AG10803 (cell line): ENCODE measurements at places on chromosomes 12 and 14.

DNA sequence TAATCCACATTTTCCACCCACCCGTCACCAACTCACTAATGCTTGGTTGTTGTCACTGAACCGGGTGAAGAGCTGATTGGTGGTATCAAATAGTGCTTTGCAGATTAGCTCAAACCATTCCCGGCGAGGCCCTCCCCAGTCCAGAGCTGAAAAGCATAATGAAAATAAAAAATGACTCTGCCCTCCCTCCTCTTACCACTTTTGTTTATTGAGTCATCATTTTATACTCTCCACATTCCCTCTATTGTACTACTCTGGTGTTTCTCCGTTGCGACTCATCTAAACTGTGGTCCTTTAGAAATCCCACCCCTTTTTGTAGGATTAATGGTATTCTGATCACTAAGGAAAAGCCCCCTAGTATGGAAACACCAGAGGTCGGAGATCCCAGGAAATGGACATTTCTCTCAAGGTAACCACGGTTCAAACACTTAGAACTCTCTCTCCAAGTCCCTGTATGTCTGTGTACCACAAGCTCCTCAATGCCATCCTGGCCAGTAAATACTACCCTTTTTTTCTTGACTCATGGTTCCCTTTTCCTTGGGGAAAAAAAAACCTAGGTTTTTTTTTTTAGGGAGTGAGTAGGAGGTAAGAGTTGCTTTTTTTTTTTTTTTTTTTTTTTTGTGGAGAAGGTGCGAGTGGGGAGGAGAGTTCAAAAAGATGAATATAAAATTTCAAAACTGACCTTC, 42.0 kb downstream of the AREL1 start:
- no peak for DNase-seq

- no peak for DNase-seq
Observed at GRCh38 chr14:77605392-77605972, 11.0 kb downstream of the SPTLC2 start.

DNA sequence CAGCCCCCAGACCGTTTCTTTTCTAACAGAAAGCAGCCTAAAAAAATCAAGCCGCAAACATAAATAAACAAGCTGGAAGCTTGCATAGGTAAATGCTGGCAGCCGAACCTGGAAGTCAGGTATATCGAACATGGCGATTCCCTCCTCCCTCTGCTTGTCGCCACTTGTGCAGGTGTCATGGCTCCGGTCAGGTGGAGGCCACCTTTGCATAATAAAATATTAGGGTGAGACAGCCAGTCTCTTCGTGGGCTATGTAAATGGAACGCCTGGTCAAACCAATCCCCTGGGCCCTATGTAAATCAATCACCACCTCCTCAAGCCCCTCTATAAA, 223.9 kb upstream of the DAAM1 start:
- DNase-seq = no peak

- DNase-seq = no peak
Observed at GRCh38 chr12:64781280-64782190, 22.3 kb upstream of the GNS start.

DNA sequence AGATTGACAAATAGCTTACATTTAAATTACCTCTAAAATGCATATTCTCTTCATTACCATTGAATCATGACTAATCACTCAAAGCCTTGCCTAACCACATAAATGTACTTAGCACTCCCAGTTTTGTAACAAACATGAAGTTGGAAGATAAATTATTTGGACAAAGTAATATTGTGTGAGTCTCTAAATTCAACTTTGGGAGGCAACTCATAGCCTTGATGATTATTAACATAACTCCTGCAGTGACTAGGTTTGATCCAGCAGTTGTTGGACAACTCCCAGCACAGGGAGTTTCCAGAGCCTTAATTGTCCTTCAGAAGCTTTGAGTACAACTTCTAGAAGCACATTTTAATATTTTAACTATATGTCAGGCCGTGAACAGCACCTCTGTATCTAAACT, 153.4 kb upstream of the PDZRN4 start:
- no peak for DNase-seq

GRCh38 chr14:82635915-82636314, 1102.3 kb upstream of the SEL1L start:
- DNase-seq = no peak
